GM12865 (cell line): ENCODE measurements at places on chromosomes 16 and 17.
A peak's percentile ranks its signal among the peaks of the same experiment; 100 is the strongest.

DNA sequence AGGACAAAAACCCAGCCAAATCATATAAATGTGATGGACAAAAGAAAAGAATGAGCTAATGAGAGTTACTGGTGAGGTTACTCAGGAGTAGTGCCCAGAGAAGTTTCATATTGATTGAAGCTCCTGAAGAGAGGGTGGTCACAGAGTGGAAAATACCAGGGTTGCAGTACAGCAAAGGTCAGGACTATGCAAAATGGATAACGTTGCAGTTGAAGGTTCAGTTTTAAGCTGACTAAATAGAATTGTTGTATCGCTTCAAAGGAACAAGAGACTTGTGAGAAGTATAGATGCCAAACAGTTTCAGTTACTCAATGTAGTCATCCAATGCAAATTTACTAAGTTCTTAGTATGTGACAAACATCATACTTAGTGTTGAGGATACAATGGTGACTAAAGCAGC lies 47.1 kb downstream of the ABCA8 start:
- DNase-seq: peak; percentile 53

- DNase-seq: no peak
These were observed 8.3 kb upstream of the ZNF750 start for GRCh38 chr17:82848022-82848592.

- no peak for DNase-seq
These were observed 137.0 kb upstream of the SOX9 start for GRCh38 chr17:71983828-71984227.

DNA sequence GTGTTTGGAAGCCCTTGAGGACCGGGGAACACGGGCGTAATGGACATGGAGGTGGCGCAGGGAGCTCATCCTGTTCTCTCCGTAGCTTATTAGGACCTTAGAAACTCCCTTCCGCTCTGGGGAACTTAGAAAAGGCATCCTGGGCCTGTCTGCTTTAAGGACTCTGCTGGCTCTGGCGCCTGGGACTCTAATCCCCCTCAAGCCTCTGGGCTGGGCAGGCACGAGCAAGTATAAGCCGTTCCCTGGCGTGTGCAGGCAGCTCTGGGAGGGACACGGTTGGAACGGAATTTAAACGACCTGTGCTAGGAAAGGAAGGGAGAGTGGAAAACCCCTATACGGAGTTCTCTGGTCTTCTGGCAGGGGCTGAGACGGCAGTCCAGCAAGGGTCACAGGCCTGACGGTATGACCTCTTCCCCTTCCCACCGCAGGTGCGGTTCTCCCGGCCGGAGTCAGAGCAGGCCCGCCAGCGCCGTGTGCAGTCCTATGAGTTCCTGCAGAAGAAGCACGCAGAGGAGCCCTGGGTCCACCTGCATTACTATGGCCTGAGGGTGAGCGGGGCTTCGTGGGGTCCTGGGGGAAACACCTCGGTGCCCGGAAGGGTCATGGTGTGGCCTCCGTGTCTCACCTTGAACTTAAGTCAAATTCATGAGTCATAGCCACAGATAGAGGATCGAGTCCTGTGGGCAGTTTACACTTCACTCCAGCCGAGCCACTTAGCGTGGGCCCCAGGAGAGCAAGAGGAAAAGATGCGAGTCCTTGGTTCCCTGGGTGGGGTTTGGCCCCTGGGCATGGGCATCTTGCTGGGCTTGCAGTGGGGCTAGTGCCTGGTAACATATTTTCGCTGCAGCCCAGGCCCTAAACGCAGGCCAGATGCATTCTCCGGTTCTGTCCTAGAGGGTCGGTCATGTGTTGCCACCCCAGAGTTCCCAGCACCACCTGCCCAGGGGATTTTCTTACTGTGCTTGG lies 17.7 kb downstream of the POLR3E start:
- DNase-seq: no peak

DNA sequence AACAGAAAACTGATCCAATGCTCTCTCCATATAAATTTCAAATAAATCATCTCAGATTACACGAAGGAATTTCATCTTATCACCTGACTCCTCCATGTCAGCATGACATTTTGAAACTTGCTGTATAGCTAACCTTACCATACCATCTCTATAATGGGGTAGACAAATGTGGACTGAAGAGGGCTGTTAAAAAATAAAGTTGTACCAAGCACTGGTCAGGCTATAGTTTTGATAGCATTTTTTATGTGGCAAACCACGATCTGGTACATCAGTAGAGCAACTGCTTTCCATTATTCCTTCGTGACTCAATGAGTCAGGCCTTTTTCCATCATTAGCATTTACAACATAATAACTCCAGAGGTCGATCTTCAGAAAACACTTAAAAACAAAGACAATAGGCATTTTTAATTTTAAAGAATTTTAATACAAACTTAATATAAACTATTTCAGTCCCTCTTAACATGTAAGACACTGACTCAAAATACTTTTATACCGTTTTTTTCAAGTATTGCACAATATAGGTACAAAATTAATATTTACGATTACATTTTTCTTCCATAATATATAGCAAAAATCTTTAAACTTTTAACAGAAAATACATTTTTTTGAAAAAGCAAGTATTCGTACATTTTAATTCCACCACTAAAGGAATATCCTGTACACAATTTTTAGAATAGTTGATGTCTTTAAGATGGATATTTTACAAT lies 4.2 kb downstream of the TOB1 start:
- no peak for DNase-seq

- DNase-seq: peak; percentile 40
These were observed 18.1 kb downstream of the SPOP start for GRCh38 chr17:49659661-49660382.

- DNase-seq: peak; percentile 70
These were observed 727 bp upstream of the MBTPS1 start for GRCh38 chr16:84117494-84117843.

DNA sequence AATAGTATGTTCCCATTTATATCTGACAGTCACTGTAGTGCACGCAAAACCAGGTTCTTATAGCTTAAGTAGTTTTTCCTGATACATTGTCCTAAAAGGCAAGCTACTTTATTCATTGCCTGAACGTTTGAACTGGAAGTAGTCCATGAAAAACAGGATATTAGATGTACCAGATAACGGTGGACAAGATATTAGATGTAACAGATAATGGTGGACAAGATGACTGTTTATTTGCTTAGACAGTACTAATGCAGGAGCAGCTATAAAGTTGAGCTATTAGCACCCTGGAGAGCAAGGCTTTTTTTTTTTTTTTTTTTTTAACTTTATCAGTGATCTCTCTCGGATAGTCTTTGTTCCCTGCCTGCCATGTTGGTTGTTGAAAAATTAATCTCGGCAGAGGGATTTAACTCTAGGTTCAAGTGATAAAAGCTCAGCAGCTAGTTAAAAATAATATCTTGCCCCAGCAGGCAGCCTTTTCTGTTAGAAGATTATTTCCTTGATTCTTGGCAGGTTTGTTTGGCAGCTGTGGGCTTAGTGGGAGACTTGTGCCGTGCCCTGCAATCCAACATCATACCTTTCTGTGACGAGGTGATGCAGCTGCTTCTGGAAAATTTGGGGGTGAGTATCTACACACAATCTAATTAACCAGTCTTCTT lies 17.3 kb upstream of the TBKBP1 start:
- DNase-seq: no peak

DNA sequence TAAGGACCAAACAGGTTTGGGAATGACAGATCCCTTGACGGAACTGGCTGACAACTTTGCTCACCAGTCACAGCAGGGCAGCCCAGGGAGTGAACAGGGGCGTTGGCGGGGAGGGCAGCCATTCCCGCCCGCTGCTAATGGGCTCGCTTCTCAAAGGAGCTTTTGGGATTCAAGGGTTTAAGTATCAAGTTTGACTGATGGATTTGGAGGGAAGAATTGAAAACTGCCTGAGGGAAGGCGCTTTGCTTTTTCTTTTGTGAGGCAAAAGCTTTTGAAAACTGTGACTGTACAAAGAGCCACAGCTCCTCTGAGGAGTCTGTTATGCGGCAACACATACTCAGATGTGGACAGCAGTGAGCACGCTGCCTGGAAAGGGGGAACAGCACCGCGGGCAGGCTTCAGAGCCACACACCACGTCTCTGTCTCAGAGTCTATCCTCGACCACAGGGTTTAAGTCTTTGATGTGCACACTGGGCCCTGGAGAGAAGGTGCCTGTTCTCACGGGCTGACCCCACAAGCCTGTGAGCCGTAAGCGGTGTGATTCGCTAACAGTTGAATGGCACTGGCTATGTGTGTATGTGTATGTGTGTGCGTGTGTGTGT lies 79.9 kb upstream of the HSBP1 start:
- DNase-seq: no peak

- no peak for DNase-seq
These were observed 18.7 kb upstream of the DHX8 start for GRCh38 chr17:43465049-43465448.

- DNase-seq: no peak
These were observed 92.0 kb downstream of the ABCA8 start for GRCh38 chr17:68863091-68863652.

- DNase-seq: no peak
These were observed 33.7 kb downstream of the RGS9 start for GRCh38 chr17:65170839-65171238.

DNA sequence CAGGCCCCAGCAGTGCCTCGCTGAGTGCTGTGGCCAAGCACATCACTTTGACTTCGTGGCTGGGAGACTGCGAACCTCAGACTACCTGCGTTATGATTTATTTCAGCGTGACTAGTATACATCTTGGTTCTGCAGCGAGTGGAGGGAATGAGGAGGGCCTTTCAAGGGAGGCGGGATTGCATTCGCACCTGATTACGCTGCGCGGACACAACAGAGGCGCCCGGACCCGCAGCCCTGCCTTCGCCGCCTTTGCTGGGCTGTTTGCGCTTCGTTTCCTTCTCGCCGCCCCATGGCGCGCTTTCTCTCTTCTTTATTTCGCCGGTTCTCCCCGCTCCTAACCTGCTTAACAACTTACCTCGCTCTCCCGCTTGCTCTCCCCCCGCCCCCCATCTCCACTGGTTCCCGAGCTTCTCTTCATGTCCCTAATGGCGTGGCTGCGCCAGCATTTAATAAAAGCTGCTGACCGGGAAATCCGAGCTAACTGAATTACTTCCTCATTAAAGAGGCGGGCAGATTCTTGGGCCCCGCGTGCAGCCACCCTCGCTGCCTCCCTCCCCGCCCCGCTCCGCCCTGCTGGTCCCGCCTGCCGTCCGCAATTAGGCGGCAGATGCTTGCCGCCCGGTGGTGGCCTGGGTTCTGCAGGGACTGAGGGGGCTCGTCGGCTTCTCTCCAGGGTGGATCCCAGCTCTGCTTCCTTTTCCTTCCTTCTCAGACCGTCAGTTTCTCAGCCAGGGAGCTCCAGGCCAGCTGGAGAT lies 257.6 kb upstream of the SDK2 start:
- DNase-seq: no peak

- no peak for DNase-seq
These were observed 32.9 kb downstream of the SRCIN1 start for GRCh38 chr17:38572669-38573365.

- DNase-seq: peak; percentile 85
These were observed 4.4 kb upstream of the MAP2K3 start for GRCh38 chr17:21280081-21280518.

GRCh38 chr16:65118871-65119270 lies 3.0 kb downstream of the CDH11 start:
- DNase-seq: no peak

DNA sequence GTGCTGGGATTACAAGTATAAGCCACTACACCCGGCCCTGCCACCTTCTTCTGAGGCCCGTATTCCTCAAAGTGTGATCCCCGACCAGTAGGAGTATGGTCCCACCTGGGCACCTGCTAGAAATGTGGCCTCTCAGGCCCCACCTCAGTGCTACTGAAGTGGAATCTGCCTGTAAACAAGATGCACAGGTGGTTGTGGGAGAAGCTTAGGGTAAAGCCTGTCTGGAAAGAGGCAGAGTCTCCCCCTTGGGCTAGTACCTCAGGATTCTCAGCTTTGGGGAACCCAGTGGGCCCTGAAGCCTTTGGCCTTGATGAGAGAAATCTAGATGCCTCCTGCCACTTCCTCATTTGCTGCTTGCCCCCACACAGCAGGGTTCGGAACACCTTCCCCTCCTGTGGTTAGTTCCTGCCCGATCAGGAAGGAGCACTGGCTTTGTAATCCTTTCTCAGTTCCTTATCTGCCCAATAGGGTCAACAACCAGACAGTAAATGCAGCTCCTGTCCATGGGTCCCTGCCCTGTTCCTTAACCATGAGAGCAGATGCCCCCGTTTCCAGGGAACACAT lies 25.2 kb downstream of the TK2 start:
- DNase-seq: peak; percentile 89

DNA sequence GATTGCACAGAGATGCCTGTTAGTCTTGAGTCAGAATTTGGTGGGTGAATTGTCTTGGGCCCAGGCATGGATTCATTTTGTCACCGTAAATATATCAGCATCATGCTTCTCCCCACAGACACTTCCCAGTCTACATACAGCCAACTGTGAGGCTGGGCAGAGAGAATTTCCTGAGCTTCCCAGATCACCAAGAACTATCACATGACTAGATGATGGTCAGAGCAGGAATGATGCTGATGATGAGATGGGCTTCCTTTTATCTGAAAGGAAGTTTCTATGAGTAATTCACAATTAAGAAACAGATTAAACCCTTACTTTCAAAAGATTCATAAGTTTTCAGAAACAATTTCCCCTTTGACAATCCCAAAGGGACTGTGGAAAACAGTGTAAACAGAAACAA lies 323 bp upstream of the KRTAP9-9 start:
- DNase-seq: no peak

DNA sequence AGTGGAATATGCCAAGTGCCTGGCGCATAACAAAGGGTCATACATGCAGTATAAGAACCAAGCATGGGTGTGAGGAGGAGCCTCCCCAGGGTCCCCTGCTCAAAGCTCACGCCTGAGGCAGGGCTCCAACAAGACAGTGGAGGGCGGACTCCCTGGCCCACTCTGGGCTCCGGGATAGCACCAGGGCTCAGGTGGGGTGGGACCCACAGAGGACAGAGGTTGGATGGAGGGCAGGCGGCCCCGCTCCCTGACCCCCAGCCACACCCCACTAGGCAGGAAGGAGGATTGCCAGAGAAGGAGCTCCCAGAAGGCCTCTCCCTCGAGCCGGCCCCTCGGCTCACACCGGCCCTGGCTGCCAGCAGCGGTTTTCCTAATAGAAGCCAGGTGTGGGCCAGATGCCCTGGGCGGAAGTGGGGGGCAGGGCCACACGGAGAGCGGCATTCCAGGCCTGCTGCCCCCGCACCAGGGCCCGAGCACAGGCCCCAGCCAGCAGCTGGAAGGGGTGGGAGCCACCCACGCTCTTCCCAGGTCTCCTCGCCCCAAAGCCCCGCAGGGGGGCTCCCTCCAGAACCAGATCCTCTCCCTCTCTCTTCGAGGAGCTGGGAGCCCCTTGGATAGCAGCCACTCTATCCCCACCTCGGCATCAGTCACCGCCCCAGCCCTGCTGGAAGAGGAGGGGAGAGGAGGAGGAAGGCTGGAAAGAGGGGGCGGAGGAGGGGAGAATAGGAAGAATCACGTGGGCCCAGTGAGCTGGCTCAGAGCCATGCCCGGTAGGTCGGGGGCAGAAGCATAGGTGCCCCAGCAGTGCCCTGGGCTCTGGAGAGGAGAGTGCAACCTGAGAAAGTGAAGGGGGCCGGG lies 21.0 kb downstream of the VASN start:
- no peak for DNase-seq

GRCh38 chr17:46730679-46731078 lies 87.8 kb downstream of the WNT3 start:
- no peak for DNase-seq
